MM.1S (cell line): ENCODE measurements at places on chromosomes 16 and 17.

GRCh38 chr17:78174346-78174869, 6.0 kb downstream of the SYNGR2 start:
- no peak overlapping the region for H3K4me3 ChIP-seq
- H3K27ac ChIP-seq: peak overlapping the region; percentile 99
- peaks cover 4% of the 10 kb centered on the region; the same call in 1 of the 2 replicates for H3K36me3 ChIP-seq
- no peaks in the 10 kb centered on the region for H3K27me3 ChIP-seq

DNA sequence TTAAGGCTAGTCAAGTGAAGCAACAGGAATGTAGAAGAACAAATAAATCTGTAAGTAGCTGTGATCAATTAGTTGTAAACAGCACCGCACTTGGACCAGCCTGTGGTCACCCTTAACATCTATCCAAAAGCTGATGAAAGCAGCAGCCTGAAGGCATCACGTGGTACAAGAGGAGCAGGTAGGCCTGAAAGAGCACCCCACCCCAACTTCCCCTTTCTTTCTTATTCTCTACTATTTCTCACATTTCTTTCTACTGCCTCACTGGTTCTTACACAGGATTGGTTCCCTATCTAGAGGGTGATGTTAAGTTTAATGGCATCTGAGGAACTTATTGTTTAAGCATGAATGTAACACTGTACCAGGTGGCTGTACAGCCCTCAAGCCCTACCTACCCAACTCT, 42.6 kb upstream of the CLEC18B start:
- H3K27ac ChIP-seq: no peak overlapping the region
- no peak overlapping the region for H3K4me3 ChIP-seq
- DNase-seq: no peak
- H3K27me3 ChIP-seq: no peaks in the 10 kb centered on the region

GRCh38 chr17:45408611-45409421, 23.9 kb downstream of the ARHGAP27 start:
- no peaks in the 10 kb centered on the region for H3K27me3 ChIP-seq
- peaks cover 8% of the 10 kb centered on the region; the same call in 1 of the 2 replicates for H3K36me3 ChIP-seq
- H3K27ac ChIP-seq: peak overlapping the region; percentile 17; the same call in 1 of the 2 replicates
- H3K4me1 ChIP-seq: peaks cover 32% of the 10 kb centered on the region
- no peak for DNase-seq
- peak overlapping the region; percentile 97; the same call in 1 of the 2 replicates for H3K4me3 ChIP-seq

- H3K36me3 ChIP-seq: no peaks in the 10 kb centered on the region
- H3K4me3 ChIP-seq: no peak overlapping the region
- peaks cover 11% of the 10 kb centered on the region for H3K27me3 ChIP-seq
- DNase-seq: no peak
- no peak overlapping the region for H3K27ac ChIP-seq
Measured at GRCh38 chr17:3035256-3035967, 28.0 kb downstream of the OR1D5 start.

GRCh38 chr17:61408151-61409041, 8.8 kb downstream of the TBX2 start:
- no peaks in the 10 kb centered on the region for H3K4me1 ChIP-seq
- peaks cover 43% of the 10 kb centered on the region for H3K27me3 ChIP-seq
- no peak overlapping the region; the same call in 1 of the 2 replicates for H3K4me3 ChIP-seq
- DNase-seq: no peak
- no peaks in the 10 kb centered on the region for H3K36me3 ChIP-seq

DNA sequence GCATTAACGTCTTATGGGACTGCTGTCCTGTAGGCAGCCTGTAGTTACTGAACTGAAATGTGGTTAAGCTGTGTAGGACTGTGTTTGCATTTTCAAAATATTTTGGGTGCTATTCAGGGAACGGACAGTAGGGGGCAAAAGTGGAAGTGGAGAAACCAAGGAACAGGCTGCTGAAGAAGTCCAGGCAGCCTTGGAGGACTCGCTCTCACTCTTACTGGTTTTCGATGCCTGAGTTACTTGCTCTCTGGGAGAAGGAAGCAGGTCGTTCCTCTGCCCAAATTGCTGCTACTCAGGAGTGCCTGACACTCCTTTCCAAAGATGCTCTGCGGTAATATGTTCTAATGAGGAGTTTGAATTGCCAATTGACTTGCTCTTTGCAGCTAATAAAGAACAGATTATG, 64.5 kb upstream of the RBFOX1 start:
- H3K27ac ChIP-seq: no peak overlapping the region
- H3K27me3 ChIP-seq: no peaks in the 10 kb centered on the region
- H3K4me1 ChIP-seq: no peaks in the 10 kb centered on the region

DNA sequence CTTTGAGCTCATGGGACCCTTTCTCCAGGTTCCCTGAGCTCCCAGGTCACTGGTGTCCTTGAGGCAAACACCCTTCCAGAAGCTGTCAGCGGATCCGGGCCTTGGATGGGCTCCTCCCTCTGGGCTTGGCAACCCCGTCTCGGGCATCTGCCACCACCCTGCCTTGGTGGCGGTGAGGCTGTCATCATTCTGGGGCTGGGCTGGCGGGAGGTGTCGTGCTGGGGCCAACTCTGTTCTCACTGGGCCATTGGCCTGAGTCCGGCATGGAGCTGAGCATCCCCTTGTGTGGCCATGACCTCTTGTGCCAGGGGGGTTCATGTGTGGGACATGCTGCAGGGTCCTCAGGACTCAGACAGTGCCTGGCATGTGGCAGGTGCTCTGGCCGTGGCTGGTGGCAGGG, 197.6 kb downstream of the LAT start:
- no peak for DNase-seq
- no peaks in the 10 kb centered on the region for H3K36me3 ChIP-seq
- no peak overlapping the region for H3K27ac ChIP-seq
- no peak overlapping the region for H3K4me3 ChIP-seq
- no peaks in the 10 kb centered on the region for H3K4me1 ChIP-seq

DNA sequence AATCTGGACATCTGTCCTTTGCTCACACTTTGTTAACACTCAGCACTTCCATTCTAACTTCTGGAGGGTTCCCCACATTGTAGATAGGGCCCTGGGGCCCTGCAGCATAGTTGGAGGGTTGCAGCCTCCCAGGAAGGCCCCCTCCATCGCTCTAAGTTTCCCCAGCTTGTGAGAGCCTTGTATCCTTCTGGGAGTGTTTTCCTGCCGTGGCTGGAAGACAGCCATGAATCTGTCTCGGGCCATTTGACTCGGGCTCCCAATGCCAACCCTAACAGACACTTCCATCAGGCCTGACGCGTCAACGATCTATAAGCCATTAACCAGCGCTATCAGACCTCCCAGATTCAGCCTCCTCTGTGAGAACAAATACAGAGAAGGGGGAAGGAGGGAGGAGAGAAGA, 263.7 kb upstream of the RPL38 start:
- DNase-seq: no peak
- no peak overlapping the region for H3K4me3 ChIP-seq
